ENCODE measurements at places on chromosomes 1 and 21.

GRCh38 chr1:36947384-36947783 lies 86.9 kb downstream of the GRIK3 start:
- DNase-seq, result no peak

- DNase-seq, result no peak
Measured at GRCh38 chr1:112083487-112083886, 94.0 kb upstream of the KCND3 start.

- no peak for DNase-seq
Measured at GRCh38 chr1:193960040-193960439, 773.6 kb upstream of the B3GALT2 start.

DNA sequence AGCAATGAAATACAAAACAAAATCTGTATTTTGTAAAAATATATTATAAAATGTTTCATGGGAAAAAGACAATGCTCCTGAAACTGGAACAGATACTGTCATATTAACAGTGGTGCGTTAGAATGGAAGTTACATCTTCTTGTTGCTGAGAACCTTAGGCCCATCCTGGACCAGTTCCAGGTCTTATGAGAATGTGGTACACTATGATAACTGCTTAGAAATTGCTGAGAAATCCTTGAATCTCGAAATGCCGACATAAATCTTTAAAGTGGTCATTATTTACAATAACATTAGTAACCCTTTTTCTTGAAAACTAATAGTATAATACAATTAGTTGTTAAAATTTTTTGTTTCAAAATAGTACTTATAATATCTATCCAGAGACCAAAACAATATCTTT lies 747.9 kb upstream of the NCAM2 start:
- DNase-seq, result no peak
